MV-4-11 (cell line): ENCODE measurements at places on chromosomes 7 and 10.

DNA sequence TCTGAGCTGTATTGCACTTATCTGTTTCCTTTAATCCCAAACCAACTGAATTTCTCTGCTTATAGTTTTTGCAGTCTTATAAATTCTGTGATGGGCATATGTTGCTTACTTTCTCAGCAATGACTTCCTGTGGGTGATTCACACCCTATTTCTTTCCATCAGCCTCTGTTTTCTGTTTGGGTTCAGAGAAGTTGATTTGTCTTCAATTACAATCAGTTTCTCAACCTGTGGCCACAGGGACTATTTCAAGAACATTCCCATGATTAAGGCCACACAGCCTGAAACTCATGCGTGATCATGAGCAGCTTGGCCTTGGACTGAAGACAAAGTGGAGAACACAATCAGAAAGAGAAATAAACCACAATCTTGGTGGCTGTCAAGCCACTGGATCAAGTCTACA lies 1174.6 kb upstream of the C7orf33 start:
- DNase-seq, result no peak

DNA sequence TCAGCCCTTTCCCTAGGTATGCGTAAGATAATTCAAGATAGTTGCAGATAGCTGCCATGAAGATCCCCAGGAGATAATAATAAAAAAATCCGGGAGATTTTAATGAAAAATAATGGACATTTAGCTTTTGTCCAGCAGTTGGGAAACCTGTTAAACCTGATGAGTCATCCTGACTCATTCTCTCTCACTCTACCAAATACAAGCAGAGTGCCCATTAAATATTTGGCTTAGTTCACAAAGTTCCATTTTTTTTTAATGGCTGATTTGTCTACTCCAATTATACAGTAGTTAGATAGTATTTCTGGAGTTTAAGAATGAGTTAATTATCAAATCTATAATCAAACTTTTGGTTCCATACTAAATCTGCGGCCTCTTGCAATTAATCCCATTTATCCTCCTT lies 2.1 kb upstream of the SHTN1 start:
- DNase-seq, result no peak

DNA sequence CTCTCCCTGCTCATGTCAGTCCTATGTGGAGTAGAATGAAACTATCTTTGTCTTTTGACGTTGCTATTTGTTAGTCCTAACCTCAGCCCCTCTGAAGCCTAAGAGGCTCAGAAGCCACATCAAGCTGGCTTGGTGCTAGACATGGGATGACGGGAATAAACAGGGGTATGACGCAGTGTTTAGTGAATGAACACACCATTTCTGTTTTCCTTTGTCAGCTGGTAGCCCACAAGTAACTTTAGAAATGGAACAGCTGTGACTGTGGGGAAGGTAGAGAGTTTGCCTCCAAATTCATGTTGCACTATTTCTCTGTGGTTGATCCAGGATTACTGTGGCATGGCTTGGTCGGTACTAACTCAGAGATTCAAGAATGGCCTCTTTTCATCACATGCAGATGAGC lies 31.3 kb downstream of the COX15 start:
- peak; percentile 66 for DNase-seq

- DNase-seq, result peak; percentile 9
These were observed 108.6 kb downstream of the SRI start for GRCh38 chr7:88111140-88111743.

DNA sequence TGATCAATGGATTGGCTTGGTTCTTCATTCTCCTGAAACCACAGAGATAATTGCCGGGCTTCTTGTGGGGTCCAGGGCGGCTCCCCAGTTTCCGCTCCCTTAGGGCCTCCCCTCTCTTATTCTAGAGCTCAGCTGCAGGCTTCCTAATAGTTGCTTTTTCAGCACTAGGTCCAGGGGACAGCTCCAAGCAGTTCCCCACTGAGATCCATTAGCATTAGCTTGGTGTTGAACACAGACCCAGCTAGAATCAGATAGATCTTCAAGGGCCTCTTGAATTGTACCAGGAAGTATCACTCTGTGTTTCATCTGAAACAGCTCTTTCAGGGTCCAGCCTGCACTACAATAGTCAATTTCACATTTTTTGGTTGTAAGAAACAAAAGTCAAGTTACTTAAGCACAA lies 238.7 kb downstream of the SEC23IP start:
- DNase-seq, result peak; percentile 3

- no peak for DNase-seq
These were observed 8.6 kb downstream of the TSPAN13 start for GRCh38 chr7:16762177-16762576.
